ENCODE measurements at places on chromosomes 1 and 21.
A peak's percentile ranks its signal among the peaks of the same experiment; 100 is the strongest.

DNA sequence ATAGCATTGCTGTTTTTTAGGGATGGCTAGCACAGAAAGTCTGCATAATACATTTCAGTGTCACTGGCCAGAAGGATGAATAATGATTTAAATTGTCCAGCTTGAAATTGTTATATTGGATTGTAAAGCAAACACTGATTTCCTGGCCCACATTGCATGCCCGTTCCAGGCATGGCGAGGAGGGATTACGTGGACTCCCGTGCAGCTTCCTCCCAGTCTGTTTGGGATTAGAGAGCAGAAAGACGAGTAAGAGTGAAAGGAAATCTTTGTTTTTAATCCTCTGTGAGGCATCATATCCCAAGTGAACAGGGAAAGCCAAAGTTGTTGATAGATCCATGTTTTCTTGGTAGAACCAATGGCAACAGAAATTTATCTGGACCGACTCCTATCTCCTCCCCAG is 8.4 kb downstream of the TRIM58 start:
- DNase-seq: no peak

- DNase-seq: no peak
Observed at GRCh38 chr1:242784807-242785206, 260.3 kb upstream of the PLD5 start.

GRCh38 chr1:8370905-8371315 is 53.0 kb downstream of the SLC45A1 start:
- DNase-seq: peak; percentile 88

- peak; percentile 40 for DNase-seq
Observed at GRCh38 chr1:34781844-34782391, 904 bp downstream of the GJB3 start.

GRCh38 chr21:34205811-34206571 is 132.6 kb downstream of the MRPS6 start:
- DNase-seq: no peak

GRCh38 chr1:202968895-202969295 is 1.8 kb upstream of the CYB5R1 start:
- peak; percentile 74 for DNase-seq

- DNase-seq: no peak
Observed at GRCh38 chr1:208025031-208025430, 114.1 kb upstream of the CD34 start.

DNA sequence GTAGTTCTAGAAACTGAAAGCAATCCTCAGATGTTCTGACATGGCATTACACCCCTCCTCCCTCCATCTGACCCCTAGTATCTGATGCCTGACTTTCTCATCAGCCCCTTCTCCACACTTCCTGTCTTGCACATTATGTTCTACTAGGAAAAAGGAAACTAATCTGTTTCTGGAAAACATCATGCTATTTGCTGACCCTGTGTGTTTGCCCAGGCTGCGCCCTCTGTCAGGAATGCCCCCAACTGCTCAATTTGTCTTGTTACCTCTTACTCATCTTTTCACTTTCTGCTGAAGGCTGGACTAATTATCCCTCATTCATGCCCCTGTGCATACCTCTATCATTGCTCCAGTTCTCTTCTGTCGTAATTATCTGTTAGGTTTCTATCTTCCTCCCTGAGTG is 37.5 kb upstream of the DAB1 start:
- no peak for DNase-seq

GRCh38 chr1:159868766-159869165 is 6.3 kb upstream of the VSIG8 start:
- no peak for DNase-seq

GRCh38 chr1:219173758-219174459 is at the start of gene LYPLAL1:
LYPLAL1 (plus strand) TSS chr1:219173878; CDS start chr1:219173891, 13 bp downstream.
- peak; percentile 94 for DNase-seq

DNA sequence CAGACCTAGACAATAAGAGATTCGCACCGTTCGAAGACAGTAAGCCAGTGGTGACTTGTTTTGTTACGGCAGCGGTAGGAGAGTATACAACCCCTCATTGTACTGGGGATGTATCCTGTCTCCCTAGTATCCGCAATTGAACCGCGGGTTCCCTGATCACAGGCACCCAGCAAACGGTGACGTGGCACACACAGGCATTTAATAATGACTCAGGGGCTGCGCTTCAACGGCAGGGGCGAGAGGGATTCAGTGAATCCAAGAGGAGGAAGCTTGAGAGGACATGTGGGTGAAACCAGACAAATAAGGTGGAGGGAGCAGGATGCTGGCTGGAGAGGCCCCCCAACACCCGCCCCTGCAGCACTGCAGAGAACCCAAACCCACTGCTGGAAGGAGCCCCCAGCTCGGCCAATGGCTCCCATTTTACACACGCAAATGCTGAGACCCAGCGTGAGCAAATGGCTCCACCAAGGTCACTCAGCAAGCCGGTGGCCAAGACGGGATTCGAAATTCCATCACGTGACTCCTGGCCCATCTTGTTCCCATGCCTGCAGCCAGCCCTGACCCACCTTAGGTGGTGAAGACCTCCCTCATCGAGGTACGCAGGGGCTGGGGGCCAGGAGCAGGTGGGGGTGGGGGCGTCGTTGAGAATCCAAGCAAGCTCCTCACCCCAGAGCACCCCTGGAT is 149.9 kb downstream of the SYF2 start:
- peak; percentile 50 for DNase-seq

GRCh38 chr1:151570819-151571218 is 30.7 kb downstream of the TUFT1 start:
- DNase-seq: no peak

- no peak for DNase-seq
Observed at GRCh38 chr1:207412845-207413244, 41.3 kb upstream of the CR2 start.

DNA sequence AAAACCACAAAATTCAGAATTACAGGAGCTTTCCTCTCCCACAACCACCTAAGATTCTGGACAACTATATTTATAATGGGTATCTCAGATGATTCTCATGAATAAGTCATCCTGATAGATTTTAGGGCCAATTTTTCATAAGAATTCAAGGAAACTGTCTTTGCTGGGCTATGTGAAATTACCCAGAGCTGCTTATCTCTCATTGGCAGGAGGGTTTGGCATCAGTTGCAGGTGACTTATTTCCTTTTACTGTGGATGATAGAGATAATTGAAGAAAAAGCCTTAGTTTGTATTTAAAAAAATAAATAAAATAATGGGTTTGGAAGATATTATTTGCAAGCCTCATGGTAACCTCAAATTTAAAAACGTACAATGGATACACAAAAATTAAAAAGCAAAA is 38.2 kb upstream of the WDR26 start:
- no peak for DNase-seq

- no peak for DNase-seq
Observed at GRCh38 chr1:77991638-77992037, 12.8 kb upstream of the FUBP1 start.

GRCh38 chr1:245045087-245045881 is 109.5 kb upstream of the KIF26B start:
- no peak for DNase-seq

DNA sequence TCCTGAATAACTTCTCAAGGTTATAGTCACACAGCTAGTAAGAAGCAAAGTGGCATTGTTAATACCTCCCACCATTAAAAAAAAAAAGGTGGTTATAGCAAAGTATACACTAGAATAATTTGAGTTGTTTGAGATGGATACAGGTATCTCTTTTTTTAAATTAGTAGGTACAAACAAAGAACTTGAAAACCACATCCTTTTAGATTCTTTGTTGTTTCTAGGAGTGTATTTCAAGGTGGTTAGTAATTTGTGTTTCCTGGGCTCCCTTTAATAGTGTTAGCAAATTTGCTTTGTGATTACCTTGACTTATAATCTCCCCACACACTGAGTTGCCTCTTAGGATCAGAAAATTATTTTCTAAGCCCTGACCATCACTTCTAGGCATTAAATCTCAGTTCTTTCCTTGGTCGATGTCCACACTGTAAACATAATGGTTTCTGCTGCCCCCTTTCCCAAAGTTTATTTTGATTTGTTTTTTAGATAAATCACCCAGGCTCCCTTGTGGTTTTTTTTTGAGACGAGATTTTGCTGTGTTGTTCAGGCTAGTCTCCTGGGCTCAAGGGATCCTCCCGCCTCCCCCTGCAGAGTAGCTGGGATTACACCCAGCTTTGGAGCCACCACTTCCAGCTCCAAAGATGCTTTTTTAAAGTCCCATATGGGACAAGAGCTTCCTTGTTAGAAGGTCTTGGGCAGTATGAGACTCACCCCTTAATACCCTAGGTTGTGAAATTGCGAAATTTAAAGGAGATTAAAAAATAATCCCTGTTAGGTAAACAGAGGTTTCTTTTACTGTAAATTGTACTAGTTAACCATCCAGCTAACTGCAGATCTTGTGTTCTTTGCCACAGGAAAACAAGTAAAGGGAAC is 6.2 kb downstream of the AKIRIN1 start:
- DNase-seq: no peak

GRCh38 chr1:101798417-101798816 is 198.3 kb downstream of the OLFM3 start:
- no peak for DNase-seq

DNA sequence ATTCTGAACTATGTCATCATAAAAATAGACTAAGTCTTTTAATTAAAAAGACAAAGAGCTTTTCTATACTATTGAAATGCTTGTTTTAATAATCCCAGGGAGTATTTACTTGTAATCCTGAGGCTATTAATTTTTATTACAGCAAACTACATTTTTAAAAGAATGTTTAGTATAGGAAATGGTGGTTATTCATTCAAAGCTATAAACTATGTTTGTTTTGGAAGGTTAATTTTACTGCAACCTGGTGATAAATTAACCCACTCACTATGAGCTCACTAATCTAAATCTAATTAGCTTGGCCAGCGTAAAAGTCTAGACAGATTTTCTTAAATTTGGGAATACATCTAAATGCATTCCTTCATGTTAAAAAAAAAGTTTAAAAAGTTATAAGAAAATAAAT is 13.8 kb upstream of the EYA3 start:
- no peak for DNase-seq

- DNase-seq: no peak
Observed at GRCh38 chr1:2237773-2238172, 9.7 kb downstream of the SKI start.

DNA sequence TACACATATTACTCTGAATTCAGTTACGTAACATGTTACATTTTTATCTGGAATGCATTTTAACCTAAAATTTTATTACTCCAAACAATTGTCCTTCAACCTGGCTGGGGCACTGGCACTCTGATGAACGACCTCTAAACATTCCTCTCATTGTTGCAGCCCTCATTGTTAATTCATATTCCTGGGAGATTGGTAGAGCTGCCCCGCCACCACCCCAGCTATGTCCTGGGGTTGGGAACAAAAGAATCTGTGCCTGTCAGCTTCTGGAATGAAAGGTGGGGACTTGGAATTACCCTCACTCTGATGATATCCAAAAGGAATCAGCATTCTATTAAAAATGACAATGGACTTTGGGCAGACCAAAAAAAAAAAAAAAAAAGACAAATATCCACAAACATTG is 38.0 kb upstream of the DESI2 start:
- no peak for DNase-seq

DNA sequence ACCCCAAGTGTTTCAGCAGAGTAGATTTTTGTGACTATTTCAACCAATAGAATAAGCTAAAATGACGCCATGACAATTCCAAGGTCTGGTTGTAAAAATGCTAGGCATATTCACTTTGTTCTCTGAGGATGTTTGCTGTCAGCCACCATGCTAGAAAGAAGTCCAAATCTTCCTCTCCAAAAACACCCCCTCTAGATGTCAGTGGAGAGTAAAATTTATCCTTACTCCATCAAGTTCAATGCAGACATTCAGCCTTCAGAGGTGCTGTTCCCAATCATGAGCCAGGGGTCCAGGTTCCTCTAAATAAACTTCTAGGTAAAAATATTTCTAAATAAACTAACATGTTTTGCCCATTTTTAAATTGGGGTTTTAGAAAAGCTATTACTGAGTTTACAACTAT is 395.4 kb upstream of the ADAMTS5 start:
- DNase-seq: no peak

DNA sequence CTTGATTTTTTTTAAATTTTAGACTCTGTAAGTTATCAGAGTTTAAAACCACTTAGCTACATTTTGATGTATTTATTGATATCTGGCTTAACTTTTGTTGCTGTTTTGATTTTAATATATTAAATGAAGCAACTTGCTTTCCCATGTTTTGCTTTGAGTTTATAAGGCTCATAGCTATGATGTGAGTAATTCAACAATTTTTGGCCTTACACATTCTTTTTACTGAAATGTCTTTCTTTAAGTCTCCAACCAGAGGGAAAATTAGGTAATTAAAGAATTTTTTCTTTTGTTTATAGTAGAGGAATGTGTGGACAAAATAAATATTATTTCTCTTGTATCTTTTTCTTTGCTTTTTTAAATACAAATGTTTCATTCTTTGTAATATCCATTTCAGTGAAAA is 258.3 kb upstream of the ADAMTS5 start:
- DNase-seq: no peak

DNA sequence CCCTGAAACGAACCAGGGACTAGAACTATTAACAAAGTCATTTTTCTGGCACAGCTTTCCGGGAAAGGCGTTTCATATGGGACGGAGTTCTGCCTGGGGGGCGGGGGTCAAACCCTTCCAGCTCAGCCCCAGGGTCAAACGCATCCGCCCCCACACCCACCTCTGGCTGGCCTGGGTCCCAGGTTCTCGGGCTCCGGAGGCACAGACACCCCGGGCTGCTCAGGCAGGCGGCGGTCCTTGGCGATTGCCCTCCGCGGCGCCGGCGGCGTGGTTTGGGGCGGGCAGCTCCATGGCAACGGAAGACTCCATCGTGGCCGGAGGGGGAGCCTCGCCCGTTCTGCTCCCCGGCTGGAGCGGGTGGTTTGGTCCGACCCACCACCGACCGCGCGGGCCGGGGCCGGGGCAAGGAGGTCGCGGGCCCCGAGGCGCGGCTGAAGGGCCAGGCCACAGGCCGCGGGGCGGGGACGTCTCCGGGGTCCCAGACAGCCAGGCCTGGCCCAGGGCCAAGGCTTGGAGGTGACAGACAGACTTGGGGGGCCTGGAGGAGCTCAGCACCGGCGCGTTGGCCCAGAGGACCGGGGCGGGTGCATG is at the start of gene CFAP74:
CFAP74 (minus strand) TSS at position 246 of the 591 bp plus-strand sequence. CDS start 12,830 bp downstream, outside the sequence.
- DNase-seq: no peak

DNA sequence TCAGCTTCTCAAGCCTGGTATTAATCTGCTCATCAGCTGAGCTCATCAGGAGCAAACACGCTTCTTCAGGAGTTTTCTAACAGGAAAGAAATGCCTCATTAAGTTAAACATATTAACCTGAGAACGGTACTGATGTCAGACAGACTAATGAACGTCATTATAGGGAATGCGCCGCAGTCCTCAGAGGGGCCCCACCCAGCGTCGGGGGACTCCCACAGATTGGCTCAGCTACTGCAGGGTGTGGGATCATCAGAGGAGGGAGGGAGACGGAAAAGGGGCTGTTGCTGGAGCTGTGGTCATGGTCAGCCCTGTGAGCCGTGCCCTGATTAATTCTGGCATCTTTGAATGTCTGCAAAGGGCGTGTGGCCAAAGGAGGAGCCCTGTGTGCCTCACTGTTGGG is 348.5 kb downstream of the PTPRU start:
- DNase-seq: no peak

DNA sequence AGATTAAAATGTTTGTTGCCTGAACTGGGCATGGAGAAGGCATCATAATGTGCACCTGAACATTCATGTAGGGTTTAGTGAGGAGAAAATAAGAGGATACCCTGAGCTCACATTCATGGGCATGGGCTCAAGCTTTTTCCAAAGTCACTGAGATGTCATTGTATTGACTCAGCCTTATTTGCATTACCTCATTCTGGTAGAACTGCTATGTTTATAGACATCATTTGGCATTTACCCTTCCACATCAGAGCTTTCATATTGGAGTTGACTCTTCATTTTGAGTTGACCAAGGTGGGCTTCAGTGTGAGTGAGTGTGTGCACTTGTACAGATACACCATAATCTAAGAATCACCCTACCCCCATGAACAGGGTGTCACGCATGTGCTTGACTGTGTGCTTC is 143.2 kb downstream of the PBX1 start:
- DNase-seq: no peak

GRCh38 chr1:24691051-24691450 is 47.9 kb downstream of the SRRM1 start:
- no peak for DNase-seq

Data from sigmoid colon (tissue), 7 donors.